ENCODE measurements at places on chromosomes 2 and 18.

GRCh38 chr18:58491773-58492752 lies 136.8 kb downstream of the ALPK2 start:
- DNase-seq = no peak

GRCh38 chr18:28267878-28268625 lies 91.1 kb upstream of the CDH2 start:
- peak; percentile 31 for DNase-seq

- DNase-seq = no peak
These were observed 96.0 kb downstream of the ACOXL start for GRCh38 chr2:110828330-110828729.

DNA sequence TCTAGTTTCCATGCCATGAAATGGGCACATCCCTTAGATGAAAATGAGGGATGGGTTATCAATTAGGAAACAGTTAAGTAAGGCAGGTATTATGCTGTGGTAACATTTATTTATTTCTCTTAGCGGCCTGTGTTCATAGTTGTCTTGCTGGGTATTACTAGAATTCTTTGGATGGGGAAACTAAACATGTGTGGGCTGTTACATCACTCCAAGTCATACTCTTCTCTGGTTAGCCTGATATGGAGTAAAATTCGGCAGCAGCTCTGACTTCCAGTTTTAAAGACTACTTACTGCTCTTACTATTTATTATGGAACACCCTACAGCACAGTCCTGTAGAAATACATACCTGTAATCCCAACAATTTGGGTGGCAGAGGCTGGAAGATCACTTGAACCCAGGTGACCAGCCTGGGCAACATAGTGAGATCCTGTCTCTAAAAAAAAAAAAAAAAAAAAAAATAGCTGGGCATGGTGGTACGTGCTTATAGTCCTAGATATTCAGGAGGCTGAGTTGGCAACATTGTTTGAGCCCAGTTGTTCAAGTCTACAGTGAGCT lies 33.1 kb upstream of the RASGRP3 start:
- peak; percentile 78 for DNase-seq

GRCh38 chr2:19818543-19818942 lies 83.2 kb downstream of the TTC32 start:
- DNase-seq = no peak

- DNase-seq = no peak
These were observed 511.7 kb upstream of the CNTNAP5 start for GRCh38 chr2:123513351-123513750.

- peak; percentile 91 for DNase-seq
These were observed 9.3 kb downstream of the TGOLN2 start for GRCh38 chr2:85318222-85319074.

DNA sequence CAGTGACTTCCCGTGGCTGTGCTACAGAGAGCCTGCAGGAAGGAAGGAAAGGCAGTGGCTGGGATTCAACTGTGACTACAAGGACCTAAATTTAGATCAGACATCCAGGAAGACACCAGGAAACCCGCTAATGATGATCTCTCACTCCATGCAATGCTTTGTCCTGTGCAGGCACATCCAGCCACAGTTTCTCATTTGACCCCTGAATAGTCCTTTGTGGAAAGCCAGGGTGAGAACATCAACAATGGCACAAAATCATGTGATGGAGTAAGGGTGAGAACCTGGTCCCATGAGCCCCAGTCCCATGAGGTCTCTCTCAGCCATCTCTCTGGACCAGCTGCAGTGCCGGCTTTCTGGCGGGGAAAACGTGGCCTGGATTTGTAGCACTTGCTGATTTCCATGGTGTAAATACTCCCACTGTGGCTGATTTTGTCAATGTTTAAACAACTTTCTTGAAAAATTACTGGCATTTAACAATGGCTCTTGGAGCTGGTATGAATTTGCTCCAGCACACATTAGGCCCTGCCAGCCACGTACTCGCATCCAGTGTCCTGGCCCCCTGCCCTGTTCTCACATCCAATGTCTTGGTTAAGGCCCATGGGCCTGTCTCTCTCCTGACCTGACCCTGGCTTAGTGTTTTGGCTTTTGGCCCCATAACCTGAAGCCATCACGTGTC lies 159.0 kb upstream of the HAAO start:
- DNase-seq = no peak

GRCh38 chr2:17529771-17530170 lies 10.7 kb upstream of the VSNL1 start:
- DNase-seq = no peak

- DNase-seq = no peak
These were observed 29.8 kb downstream of the ARMC9 start for GRCh38 chr2:231228223-231228622.

- DNase-seq = peak; percentile 16
These were observed 1.1 kb downstream of the AFTPH start for GRCh38 chr2:64525317-64525613.

DNA sequence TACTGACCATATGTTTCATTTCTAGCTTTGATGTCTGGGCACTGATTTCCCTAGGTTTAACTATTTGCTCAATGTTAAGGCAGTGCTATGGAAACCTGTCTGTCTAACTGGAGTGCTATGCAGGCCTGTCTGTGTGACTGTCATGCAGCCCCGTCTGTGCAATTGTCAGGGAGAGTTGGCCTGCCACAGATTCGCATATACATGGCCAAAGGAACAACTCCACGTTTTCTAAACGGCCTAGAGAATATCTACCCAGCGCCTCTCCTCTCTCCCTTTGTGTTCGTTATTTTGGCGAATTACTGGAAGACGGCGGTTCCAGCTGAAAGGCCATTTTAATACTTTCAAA lies 59.6 kb upstream of the PSME4 start:
- no peak for DNase-seq

GRCh38 chr2:56130463-56131070 lies 53.2 kb upstream of the CCDC85A start:
- peak; percentile 31 for DNase-seq

DNA sequence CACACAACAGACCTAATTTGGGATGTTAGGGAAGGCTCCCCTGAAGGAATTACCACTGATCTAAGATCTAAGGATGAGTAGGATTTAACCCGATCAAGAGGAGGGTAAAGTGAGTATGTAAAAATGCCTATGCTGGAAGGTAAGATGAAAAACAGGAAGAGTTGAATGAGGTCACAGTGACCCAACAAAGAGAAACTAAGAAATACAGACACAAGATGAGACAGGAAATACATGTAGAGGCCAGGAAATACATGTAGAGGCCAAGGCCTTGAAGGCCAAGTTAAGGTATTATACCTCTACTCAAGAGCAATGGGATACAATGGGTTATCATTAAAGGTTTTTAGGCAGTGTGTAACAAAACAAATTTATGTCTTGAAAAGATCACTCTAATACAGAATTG lies 131.6 kb upstream of the TANK start:
- DNase-seq = no peak

DNA sequence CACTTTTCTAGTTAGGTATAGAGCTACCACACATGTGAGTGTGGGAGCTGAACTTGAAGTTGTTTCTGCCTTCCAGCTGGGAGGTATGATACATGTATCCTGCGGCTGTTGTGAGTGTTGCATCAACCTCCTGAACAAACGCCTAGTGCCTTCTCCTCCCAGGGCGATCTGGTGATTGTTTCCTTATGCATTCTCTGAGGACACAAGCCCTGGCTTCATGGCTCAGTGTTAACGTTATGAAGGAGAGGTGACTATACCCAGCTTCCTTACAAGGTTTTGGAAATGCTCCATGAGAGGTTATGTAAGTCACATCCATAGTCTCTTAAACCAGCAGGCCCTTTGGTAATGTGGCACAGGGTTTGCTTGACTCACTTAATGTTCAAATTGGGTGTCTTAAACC lies 64.9 kb downstream of the SPRED2 start:
- peak; percentile 98 for DNase-seq

DNA sequence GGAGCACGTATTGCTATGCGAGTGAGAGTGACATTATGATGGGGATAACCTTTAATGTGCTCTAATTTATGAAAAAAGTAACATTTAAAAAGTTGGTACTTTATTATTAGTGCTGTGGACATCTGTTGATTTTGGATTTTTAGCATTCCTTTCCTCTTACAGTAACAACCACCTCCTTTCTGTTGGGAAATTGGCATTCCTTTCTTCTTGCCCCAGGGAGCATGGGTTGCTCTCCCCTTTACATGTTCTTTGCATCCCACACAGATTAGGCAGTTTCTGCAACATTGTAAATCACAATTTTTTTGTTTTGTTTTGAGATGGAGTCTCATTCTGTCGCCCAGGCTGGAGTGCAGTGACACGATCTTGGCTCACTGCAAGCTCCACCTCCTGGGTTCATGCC lies 300.2 kb downstream of the LPIN1 start:
- DNase-seq = peak; percentile 50

DNA sequence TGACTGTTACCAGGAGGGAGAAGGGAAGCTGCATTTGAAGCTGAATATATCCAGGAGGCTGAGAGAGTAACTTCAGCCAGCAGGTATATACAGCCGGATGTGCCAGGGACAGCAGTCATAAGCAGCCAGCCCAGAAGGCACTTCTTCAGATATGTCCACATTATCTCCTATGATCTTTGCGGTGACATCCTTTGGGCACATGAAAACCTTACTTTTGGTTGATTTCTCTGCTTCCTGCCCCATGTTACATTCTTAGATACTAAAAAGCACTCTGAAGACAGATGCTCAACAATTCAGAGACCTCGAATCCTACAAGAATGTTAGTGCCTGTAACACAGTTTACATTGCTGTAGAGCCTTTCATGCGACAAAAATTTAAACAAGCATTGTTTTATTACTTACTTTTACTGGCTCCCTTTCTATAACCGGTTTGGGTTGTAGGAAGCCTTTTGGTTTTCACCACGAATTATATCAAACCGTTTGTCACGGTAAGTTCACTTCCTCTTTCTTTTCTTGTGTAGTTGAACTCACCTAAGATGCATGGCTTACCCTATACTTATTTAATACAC lies 50.3 kb upstream of the TLK1 start:
- peak; percentile 73 for DNase-seq

DNA sequence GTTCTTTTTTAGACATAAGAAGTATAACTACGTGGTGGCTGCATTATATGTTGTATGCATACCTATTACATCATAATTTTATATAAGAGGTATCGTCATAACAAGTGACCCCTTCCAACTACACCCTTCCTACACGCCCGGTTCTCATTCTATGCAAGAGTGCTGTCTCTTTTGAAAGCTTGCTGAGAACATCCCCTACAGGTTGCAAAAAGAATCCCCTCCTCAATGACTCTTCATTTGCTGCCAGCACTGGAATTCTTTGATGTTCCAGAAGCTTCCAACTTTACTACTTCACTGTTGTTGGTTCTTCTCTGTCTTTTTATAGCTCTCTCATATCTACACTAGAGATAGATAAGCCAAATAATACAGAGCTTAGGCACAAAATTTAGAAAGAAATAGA lies 66.4 kb downstream of the CDH7 start:
- DNase-seq = no peak

DNA sequence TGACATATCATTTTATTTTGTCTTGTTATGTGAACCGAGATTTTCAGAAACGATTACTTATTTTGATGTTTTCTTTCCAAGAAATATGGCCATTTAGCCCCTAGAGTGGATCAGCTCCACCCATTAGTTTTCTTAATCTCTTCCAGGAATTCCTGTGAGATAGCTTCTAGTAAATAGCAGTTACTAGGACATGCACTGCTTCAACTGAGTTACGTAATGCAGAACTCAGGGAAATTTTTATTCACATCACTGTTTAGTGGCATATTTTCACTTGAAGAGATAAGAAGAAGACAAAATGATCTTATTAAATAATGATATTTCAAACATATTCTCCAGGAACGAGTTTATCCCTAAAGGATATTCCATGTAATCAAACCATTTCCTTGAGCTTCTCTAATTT lies 573.5 kb upstream of the CNTNAP5 start:
- DNase-seq = no peak

GRCh38 chr2:200219309-200220113 lies 87.0 kb upstream of the SPATS2L start:
- DNase-seq = peak; percentile 33

- no peak for DNase-seq
These were observed 35.2 kb downstream of the MOGAT1 start for GRCh38 chr2:222706616-222707015.

DNA sequence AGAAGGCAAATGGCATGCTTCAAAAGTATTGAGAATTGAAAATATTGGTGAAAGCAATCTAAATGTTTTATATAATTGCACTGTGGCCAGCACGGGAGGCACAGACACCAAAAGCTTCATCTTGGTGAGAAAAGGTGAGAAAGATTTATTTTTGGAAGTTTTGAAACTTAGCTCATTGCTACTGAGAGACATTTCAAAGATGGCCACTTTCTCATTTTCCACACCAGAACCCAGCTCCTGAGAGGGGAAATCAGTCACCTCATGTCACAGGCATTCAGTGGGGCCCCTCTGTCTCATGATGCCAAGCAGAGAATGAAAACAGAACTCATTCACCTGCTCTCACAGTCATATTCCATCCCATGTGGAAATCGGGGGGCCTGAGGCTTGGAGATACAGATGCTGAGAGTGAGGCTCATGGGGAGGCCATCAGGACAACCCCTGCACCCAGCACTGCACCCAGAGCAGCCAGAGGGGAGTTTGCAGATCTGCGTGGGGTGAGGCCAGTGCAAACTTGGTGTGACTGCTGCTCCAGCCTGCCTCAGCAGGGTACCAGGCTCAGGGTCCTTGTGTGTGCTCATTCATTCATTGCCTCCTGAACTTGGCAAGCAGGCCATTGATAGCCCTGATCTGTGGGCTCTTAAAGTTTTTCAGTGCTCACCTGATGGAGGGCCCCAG lies 31.4 kb downstream of the IL18R1 start:
- no peak for DNase-seq

GRCh38 chr2:168805615-168806014 lies 3.2 kb downstream of the NOSTRIN start:
- no peak for DNase-seq

- no peak for DNase-seq
These were observed 28.8 kb upstream of the NEDD4L start for GRCh38 chr18:58015065-58015780.

DNA sequence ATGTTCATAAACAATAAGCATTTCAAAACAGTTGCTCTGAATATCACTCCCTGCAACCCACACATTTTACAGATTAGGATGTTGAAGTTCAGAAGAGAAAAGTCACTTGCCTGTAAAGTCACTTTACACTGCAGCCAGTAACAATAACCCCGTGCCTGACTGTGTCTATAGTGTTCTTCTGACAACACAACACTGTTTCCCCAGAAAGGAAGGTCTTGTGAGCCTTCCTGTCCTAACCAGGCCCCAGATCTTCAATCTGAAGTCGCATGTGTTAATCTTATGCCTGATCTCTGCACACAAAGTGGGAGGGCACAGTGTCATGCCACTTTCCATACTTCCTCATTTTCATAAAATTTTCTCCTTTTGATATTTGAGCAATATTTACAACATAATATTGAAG lies 120.2 kb downstream of the FEZ2 start:
- DNase-seq = no peak

- no peak for DNase-seq
These were observed 154.1 kb upstream of the KLHL29 start for GRCh38 chr2:23230885-23231284.

GRCh38 chr2:40820319-40820718 lies 368.4 kb upstream of the SLC8A1 start:
- peak; percentile 1 for DNase-seq

DNA sequence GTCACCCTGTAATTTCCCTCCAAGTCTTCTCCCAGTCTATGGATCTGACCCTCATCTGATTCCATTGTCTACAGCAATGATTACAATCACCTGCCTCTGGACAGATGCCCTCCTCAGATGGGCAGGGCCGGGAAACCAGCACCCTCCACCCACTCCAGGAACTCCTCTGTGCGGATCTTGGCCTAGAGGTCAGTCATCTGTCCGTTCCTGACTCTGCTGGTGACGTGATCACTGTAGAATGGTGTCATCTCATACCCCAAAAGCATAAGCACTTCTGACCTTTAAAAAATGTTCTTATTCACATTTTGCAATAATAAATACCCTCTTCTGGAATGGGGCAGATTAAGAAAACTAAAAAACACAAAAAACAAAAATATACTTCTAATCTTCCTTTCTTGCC lies 29.5 kb upstream of the BZW1 start:
- peak; percentile 53 for DNase-seq
